ENCODE measurements at places on chromosomes 7 and 10.

GRCh38 chr7:42345478-42346299 lies 108.7 kb upstream of the GLI3 start:
- no peak for DNase-seq

DNA sequence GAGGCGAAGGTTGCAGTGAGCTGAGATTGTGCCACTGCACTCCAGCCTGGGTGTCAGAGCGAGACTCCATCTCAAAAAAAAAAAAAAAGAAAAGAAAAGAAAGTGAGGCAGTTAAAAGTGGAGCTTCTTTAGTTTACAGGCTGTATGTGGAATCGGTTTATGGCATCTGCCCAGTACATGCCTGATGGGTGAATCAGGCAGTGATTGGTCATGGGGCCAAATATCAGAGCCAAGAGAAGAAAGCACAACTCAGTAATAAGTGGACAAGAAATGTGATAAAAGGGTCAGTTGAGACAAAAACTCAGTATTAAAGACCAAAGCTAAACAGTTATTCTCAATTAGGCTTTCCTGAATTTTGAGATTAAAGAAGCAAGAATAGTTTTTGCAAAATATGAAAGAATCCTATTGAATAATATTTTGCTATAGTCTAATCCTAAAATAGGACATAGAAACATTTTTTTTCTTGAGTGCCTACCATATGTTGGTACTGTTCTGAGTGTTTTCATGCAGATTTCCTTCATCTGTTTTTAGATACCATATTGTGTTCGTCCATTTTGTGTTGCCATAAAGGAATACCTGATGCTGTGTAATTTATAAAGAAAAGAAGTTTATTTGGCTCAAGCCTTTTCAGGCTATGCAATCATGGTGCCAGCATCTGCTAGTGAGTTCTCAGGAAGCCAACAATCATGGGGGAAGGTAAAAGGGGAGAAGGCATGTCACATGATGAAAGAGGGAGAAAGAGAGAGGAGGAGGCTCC lies 14.4 kb downstream of the CDC14C start:
- DNase-seq: no peak

- DNase-seq: no peak
Measured at GRCh38 chr10:65570143-65571010, 1355.5 kb upstream of the LRRTM3 start.

GRCh38 chr10:94398762-94399161 lies 3.6 kb upstream of the TBC1D12 start:
- no peak for DNase-seq

DNA sequence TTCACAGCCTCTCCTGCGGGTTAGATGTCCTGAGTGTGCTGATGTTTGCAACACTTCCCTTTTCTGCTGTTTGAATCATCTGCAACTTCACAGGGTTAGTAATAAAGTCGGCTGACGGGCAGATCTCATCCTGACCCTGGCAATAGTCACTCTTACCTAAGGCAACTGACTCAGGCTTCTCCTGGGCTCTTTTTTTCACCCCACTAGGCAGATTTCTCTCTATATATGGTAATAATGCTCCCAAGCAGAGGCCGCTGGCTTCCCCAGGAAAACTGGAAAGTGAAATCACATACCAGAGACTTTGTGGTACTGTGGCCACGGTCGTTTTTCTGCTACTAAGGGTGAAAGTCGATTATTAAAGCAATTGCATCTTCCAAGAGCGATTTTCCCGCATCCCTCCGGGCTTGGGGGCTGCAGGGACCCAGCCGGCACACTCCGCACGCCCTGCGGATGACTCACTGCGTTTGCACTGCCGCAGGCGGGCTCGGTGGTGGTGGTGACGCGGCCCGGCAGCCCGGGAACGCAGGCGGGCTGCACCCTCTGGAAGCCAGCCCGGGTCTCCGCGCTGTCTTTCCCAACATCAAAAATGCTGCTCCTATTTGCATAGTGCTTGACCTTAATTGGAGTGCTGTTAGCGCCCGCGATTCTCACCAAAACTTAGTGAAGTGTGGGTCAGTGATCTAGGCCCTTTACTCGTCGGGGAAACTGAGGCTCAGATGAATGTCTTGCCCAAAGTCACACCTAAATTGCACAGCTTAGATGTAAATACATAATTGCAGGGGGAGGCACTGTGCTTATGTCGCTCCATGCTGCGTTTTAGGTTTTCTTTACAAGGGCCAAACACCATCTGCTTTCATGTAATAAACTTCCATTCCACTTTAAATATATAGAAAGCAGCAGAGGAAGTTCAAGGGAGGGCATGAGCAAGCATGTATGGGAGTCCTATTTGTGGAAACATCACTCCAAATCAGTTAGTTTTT lies 47.6 kb upstream of the ITGB1 start:
- DNase-seq: peak; percentile 49

GRCh38 chr7:11330208-11330607 lies 356.5 kb downstream of the PHF14 start:
- DNase-seq: no peak

- no peak for DNase-seq
Measured at GRCh38 chr10:102641402-102641801, 2.9 kb upstream of the TRIM8 start.

DNA sequence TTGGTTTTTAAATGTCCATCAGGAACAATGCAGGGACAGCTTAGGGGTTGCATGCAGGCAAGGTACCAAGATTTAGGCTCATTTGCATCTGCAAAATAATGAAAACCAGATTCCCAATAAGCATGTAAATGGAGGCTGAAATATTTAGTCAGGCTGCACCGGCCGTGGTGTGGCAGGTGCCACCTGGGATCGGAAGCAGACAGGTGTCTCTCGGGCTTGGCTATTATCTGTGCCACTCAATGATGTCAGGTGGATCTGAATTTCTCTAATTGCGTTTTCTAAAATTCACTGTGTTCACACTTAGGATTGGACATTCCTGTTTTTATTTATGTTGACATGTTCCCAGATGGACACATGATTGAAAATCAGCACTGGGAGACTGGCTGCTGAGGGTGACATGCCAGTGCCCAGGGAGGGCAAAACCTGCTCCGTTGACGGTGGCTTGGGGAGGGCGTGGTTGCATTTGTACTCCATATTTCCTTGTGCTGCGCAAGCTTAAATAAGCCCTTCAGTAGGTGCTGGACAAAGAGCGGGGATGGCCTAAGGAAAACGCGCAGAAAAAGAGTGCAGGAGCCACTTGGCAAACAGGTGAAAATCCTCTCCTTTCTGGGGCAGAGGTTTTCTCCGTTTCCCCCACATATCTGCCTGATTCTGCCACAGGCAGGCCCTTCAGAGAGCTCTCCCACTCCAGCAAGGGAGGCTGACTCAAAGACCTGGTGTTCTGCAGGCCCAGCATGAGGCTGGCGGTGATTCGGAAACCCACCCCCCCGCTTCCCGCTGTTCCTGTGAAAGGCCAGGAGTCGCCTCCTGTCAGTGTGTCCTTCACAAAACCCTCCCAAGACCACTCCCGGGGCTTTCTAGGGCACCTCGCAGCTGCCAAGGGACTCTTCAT lies 142.5 kb downstream of the WDR37 start:
- DNase-seq: no peak

GRCh38 chr10:61964949-61965702 lies 63.6 kb downstream of the ARID5B start:
- no peak for DNase-seq

DNA sequence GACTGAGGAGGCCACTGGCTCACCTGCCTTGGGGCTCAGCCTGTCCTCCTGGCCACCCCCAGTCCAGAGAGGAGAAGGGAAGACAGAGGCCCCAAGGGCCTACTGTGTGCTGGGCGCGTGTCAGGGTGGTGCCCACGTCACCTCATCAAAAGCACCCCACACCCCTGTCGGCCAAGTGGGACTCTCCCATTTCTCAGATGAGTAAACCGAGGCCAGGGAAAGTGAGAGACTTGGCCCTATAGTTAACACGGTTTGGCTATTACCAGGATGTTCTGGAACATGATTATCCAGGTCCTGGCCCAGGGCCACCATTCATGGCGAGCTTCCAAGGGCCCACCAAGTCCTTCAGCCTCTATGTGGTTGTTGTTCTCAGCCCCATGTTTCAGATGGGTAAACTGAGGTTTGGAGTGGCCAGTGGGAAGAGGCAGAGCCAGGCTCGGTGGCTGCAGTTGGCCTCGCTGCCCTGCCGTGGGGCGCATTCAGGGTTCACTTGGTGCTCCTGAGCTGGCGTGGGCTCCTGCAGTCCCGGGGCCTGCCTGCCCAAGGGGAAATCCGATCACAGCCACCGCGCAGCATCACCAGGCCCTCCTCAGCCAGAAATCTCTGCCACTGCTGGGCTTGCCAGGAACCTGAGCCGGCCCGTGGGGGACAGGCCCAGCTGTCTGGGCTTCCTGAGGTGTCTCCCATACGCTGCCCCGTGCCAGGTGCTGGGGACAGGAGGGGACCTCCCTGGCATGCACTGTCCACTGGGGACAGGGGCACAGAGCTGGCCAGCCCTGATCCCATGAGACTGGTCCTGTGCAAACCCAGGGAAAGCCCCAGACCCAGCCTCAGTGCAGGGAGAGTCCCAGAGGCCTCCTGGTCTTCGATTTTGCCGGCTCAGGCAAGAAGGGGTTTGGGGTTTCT lies 117.7 kb upstream of the TNRC18 start:
- DNase-seq: no peak

DNA sequence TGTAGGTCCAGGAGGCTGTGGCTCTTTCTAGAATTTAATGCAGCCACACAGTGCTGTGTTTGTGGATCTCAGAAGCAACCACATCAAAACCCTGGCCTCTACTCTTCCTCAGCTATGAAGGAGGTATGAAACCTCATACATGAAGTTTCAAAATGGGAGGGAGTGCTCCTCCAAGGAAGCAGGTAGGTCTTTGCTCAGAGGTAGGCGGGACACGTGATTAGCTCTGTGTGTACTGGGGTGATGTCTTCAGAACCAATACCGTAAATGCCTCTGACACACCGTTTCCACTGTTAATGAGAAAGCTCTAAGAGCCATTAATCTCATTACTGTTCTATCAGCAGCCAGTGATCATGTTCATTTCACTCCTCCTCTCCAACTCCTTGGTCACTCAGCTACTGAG lies 126.1 kb downstream of the PLXNA4 start:
- peak; percentile 23 for DNase-seq

GRCh38 chr10:10677479-10677878 lies 340.2 kb upstream of the CELF2 start:
- DNase-seq: no peak

DNA sequence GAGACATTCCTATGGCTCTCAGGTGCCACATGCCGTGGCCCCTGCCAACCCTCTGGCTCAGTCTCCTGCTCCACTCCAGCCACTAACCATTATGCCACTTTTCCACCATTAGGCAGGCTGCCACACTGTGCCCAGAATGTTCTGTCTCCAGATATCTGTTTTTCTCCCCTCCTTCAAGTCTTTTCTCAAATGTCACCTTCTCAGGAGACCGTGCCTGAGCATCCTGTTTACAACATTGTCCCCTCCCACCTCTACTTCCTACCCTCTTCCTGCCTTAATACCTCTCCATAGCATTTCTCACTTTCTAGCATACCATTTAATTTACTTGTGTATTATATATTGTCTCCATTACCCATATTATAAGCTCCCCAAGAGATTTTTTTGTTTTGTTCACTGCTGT lies 162.5 kb upstream of the LYZL2 start:
- no peak for DNase-seq

- DNase-seq: no peak
Measured at GRCh38 chr7:152465119-152465387, 29.2 kb upstream of the KMT2C start.

GRCh38 chr7:83546586-83546985 lies 102.4 kb downstream of the SEMA3E start:
- no peak for DNase-seq

GRCh38 chr7:17275749-17276671 lies 22.4 kb upstream of the AHR start:
- no peak for DNase-seq

DNA sequence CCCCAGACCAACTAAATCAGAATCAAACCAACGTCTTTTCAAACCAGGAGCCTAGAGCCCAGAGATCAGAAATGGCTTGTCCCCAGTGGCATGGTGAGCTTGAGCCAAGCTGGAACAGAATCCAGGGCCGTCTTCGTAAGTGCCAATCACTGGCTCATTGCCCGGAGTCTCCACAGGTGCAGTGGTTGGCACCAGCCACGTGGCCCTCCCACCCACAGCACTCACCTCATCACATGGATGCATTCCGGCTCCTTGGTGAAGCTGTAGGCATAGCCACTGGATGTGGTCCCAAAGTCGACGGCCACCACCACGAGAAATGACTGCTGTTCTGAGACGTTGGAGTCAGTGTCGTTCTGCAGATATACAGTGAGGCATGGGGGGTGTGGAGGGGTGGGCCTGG lies 37.4 kb downstream of the HSPA12A start:
- DNase-seq: no peak

GRCh38 chr10:91123261-91123660 lies 97.2 kb upstream of the PCGF5 start:
- no peak for DNase-seq

GRCh38 chr10:64760371-64760770 lies 1239.2 kb downstream of the REEP3 start:
- DNase-seq: no peak

DNA sequence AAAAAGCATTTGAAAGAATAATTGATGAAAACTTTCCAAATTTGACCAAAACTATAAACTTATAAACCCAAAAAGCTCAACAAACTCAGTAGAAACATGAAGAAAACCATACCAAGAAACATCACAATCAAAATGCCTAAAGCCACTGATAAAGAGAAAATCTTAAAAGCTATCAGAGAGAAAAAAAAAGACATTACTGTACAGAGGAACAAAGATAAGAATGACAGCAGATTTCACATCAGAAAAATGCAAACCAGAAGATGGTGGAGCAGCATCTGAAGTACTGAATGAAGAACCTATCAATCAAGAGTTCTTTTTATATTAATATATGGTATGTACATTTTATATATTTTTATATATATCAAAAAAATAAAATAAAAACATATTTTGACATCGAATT lies 2.4 kb upstream of the GPAM start:
- no peak for DNase-seq

GRCh38 chr10:95788830-95789229 lies 32.9 kb downstream of the ENTPD1 start:
- DNase-seq: no peak

DNA sequence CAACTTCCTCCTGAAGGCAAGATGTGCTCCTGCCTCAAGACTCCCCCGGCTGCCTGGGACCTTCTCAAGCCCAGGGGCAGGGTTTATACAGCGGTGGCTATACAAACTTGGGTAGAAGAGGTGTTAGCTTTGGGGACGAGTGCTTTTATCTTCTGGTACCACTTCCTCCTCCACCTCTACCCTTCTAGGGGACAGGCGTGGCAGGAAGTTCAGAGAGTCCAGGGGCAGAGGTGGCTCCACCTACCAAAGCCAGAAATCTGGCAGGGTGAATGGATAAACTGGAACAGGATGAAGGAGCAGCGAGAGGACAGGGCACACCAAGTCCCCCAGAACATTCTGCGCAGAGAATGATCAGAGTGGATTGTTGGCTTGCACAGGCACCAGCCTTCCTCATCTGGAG lies 24.0 kb upstream of the TM9SF3 start:
- no peak for DNase-seq

Measured in activated CD8-positive, alpha-beta memory T cell treated with anti-CD3 and anti-CD28 coated beads, Interleukin-2, amount 50 U/mL, for 4 hours (primary cell).